Smooth muscle cell of the coronary artery (primary cell): ENCODE measurements at places on chromosomes 5 and 9. TPM values are rescaled to one million over a fixed set of nuclear protein-coding genes. Genes with fewer than 3 reads are reported as not detected.

Gene RLN2
- total RNA-seq, result not detected in 2 replicates

Gene ARHGEF39
- 0.53 TPM in 1 of 2 replicates, not detected in the other for total RNA-seq

Gene PLPP7
- total RNA-seq, result 11.4 and 11.5 TPM in 2 replicates

Gene LHX3
- not detected in 2 replicates for total RNA-seq

Gene RNF20
- total RNA-seq, result 22.3 and 32.9 TPM in 2 replicates

Gene SEMA5A
- total RNA-seq, result 13.6 and 69.7 TPM in 2 replicates

Gene HRCT1
- total RNA-seq, result 12.0 TPM in 1 of 2 replicates, not detected in the other

Gene TLX3
- total RNA-seq, result not detected in 2 replicates

Gene MCC
- 96.2 and 102 TPM in 2 replicates for total RNA-seq

Gene HSPB3
- total RNA-seq, result 0.45 and 1.6 TPM in 2 replicates

Gene ADAMTS2
- 67.2 and 67.6 TPM in 2 replicates for total RNA-seq

Gene GNPDA1
- 38.2 and 81.9 TPM in 2 replicates for total RNA-seq

Gene TMEM232
- total RNA-seq, result 1.4 and 4.6 TPM in 2 replicates

Gene RUSC2
- 9.1 and 21.3 TPM in 2 replicates for total RNA-seq

Gene MARCOL
- total RNA-seq, result not detected in 2 replicates

Gene HSPA5
- total RNA-seq, result 210 and 283 TPM in 2 replicates

Gene IFNA1
- not detected in 2 replicates for total RNA-seq

Gene LOX
- total RNA-seq, result 77.0 and 89.1 TPM in 2 replicates

Gene HNRNPAB
- 14.9 and 60.7 TPM in 2 replicates for total RNA-seq
